ENCODE measurements at places on chromosomes 7 and 10. TPM values are rescaled to one million over a fixed set of nuclear protein-coding genes. Genes with fewer than 3 reads are reported as not detected.

The OGDH gene
- total RNA-seq, result 93.6 TPM

The MYO3A gene
- total RNA-seq, result not detected

The GPR158 gene
- total RNA-seq, result 9.0 TPM

The ACTL6B gene
- not detected for total RNA-seq

The ETV1 gene
- total RNA-seq, result 9.0 TPM

The ZNF248 gene
- 10.7 TPM for total RNA-seq

The LRRC17 gene
- total RNA-seq, result not detected

The TFPI2 gene
- 86.1 TPM for total RNA-seq

Data from PC-9 (cell line).